ENCODE measurements at places on chromosomes 5 and 9.
A peak's percentile ranks its signal among the peaks of the same experiment; 100 is the strongest.

DNA sequence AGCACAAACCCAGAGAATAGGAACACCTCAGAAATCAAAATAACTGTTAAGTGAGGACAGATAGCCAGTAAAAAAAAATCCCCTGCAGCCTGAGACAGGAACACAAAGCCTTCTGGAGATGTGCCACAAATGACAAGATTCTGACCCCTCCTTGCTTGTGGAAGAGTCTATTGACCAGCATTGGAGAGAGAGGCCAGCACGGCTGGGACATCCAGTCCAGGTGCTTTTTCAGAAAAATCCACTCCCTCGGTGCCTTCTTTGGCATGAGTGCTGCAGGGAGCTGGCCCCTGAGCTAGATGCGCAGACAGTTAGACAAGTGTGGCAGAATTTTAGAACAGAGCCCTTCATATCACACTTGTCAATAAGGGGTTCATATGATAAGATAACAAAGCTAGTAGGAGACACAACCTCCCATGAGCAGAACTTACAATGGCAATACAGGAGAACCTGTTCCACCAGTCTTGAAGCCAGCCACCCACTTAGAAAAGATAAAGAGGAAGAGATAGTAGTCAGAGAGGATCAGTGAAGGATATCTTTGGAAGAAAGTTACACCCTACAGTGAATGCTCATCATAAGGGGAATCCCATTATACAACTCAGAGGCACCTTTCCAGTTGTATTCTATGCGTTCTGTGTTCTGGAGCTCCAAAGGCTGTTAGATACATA lies 298.4 kb downstream of the TLE1 start:
- DNase-seq, result peak; percentile 4

- no peak for DNase-seq
Measured at GRCh38 chr9:134103391-134103998, 32.4 kb upstream of the WDR5 start.

- no peak for DNase-seq
Measured at GRCh38 chr5:143243103-143243502, 160.4 kb downstream of the NR3C1 start.

- no peak for DNase-seq
Measured at GRCh38 chr5:168274406-168274805, 17.0 kb upstream of the WWC1 start.

DNA sequence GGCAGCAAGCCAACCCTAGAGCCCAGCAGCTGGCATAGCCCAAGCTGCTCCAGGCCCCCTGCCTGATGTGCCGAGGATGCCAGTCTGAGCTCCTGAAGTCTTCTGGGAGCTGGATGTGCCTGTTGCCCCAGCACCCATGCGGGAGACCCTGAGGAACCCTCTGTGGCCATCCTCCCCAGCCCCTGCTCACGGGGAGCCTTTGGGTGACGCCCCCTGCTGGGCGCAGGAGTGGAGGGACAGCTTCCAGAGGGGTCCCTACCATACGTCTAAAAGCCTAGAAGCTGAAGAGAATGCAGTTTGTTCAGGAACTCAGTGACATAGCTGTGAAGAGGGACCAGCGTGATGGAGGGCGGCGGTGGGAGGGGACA lies 33.1 kb upstream of the MVB12B start:
- DNase-seq, result no peak

DNA sequence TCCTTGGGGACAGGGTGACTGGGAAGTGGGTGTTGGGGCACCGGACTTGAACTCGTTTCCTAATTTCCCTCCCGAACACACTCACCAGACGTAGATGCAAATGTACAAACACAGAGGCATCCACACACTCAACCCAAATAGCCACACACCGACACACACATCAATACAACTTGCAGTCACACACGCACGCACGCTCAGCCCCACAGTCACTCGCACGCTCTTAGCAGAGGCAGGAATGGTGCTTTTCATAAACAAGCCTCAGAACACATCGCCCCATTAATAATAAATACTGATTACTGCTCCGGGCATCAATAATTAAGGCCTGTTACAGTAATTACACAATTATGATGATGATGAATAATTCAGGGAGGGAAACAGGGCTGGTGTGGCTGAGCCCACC lies 5.7 kb downstream of the BARHL1 start:
- no peak for DNase-seq

- no peak for DNase-seq
Measured at GRCh38 chr5:145619806-145620310, 215.3 kb downstream of the PRELID2 start.

DNA sequence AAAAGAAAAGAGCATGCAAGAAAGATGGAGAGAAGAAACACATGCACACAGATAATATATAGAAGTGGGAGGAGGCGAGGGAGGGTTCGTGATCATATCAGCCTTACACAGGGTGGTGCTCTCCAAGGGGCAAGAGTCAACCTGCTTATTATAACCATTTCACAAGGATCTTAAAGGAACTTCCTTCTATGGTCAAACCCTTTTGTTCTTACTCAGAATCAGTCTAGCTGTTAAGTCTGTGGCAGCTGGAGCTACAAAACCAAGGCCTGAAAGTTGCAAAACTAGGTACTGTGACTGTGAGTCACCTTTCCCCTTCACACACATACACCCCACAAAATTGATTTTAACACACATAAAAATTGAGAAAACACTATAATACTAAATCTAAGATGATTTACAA lies 18.5 kb upstream of the ERMP1 start:
- peak; percentile 82 for DNase-seq

DNA sequence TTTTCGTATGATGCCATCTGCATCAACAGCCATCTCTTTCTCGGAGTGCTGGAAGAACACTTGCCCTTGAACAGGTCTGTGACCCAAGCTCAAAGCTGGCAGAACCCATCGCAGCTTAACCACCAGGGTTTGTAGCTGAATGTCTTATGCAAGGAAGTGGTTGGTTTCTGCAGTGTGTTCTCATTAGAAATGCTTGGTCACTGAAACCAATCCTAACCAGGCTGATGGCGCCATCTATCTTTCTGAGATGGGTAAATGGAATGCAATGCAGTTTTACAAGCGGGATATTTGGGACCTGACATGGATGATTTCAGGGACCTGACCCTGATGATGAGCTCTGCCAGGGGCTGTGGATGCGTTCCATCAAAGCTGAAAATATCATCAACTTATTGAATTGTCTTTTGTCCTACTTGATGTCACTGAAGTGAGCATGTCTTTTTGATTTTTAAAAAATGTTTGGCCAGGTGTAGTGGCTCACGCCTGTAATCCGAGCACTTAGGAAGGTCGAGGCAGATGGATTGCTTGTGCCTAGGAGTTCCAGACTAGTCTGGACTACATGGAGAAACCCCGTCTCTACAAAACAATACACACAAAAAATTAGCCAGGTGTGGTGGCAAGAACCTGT lies 28.7 kb downstream of the DMRT3 start:
- DNase-seq, result peak; percentile 64

DNA sequence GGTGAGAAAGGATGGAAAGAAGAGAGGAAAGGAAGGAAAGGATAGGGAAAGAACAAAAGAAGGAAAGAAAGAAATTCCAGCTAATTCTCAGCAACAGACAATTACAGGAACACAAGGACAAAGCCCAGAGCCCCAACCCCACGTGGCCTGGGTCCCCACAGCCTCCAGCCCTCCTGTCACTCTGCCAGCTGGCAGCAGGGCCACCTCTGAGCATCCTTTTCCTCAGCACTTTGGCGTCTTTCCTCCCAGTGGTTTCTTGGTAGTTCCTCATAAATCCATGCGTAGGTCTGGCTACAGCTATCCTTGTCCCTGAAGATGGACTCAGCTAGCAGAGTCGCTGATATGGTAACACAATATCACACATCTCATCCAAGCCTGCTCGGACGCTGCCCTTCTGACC lies 28.3 kb downstream of the ADAMTS2 start:
- DNase-seq, result no peak

DNA sequence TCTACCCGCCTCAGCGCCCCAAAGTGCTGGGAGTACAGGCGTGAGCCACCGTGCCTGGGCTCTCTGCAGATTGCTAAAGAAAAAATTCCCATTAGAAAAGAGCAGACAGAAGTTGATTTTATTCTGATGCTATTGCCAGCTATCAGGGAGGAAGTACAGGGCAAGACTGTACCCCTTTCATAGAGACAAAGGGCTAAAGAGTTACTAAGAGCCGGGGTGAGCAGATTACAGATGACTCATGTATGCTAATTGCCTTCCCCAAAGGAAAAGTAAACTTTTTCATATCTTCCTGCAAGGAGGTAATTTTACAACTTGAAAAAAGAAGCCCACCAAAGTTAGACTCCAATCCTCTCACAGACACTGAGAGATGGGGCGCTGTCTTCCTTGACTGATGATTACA lies 42.3 kb upstream of the MCTP1 start:
- DNase-seq, result no peak

DNA sequence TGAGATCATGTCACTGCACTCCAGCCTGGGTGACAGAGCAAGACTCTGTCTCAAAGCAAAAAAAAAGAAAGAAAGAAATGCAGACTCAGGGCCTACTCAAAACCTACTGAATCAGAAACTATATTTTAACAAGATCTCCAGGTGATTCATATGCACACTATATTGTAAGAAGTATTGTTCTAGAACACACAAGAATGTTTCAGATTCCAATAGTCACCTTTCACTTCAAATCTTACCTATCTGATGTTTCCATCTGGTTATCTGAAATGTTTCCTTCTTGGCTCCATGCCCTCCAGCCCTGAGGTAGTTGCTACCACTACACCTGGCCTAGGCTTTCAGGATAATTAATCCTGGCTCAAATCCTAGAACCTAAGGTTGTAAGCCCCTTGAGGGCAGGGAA lies 36.8 kb upstream of the SNX2 start:
- no peak for DNase-seq

DNA sequence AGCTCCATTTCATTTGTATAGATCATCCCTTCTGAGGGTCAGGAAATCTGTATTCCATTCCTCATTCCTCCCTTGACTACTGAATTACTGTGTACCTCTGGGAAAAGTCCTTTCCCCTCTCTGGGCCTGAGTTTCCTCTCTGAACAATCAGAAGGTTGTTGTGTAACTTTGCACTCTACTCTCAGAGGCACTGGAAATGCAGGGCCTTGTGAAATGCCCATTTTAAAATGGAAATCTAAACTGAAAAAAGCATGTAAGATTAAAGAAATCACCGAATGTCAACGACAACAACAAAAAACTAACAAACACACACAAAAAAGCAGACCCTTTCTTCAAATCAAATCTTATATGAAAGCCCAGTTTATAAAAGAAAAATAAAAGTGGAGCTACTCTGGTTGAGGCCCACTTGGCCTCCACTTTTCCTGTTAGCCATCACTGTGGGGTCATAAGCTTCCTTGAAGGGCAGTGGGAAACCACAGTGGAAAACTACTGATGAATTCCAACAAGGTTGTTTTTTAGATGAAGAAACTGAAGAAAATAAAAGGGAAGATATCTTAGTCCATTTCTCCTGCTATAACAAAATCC lies 21.6 kb upstream of the GRPEL2 start:
- no peak for DNase-seq

DNA sequence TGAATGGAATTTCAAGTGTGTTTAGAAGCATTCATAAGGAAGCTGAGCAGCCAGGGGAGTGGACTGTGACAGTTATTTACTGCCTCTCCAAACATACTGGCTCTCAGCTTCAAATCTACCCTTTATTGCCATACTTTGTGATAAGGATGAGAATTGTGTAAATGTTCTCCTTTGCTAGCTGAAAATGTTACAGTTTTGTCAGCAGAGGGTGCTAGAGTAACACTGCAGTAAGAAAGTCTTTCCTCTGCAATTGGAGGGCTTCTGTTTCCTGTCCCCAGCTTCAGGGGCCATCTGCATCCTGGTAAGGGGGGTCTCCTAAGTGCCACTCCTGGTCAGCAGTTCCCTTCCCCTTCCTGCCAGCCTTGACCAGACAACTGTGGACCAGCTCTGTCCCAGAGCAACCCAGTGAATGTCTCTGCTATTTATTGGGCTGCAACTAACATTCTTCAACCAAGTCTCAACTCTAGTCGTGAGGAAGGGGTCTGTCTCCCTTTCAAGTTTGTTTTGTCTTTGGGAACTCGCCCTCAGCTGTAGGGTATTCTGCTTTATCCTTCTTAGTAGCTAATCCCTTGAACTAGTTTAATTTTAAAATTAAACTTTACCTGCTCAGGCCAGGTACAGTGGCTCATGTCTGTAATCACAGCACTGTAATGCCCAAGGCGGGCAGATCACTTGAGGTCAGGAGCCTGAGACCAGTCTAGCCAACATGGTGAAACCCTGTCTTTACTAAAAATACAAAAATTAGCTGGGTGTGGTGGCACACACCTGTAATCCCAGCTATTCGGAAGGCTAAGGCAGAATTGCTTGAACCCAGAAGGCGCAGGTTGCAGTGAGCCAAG lies 45.3 kb downstream of the RAPGEF6 start:
- peak; percentile 54 for DNase-seq

DNA sequence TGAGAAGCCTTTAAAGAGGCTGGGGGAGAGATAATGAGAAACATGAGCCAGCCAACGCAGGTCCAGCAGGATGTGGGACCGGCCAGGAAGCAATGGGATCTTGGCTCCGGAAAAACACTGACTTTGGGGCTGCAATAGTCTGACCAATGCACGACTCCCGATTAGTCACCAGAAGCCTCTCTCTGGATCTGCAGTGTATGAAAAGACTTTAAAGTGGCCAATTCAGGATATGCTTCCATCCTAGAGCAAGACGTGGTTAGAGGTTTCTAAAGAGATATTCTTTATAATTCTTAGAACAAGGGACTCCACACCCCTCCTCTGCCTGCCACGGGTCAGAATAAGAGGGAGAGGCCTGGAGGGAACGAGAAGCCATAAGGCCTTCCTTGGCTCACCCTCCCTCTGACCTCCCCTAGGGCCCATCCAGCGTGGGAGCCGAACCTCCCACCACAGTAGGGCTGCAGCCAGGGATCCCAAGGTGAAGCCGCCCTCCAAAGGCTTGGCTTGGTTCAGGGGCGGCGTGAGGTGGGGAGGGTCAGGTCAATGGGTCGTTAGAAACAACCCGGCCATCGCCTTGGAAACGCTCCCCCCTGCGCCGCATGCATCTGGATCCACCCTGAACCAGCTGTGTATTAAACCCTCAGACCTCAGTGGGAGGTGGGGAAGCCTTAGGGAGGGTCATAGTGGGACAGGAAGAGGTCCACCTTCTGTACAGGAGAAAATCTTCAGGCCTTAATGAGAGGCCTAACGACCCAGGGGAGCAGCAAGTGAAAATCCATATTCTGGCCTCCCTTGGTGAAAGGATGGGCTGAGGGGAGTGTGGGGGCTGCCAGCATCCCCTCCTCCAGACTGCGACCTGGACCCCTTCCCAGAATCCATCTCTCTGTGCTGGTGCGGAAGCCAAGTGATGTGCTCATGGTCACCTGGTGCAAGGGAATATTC lies 11.1 kb downstream of the FGF1 start:
- no peak for DNase-seq

GRCh38 chr5:107555425-107556090 lies 115.2 kb downstream of the EFNA5 start:
- no peak for DNase-seq

GRCh38 chr5:4876804-4877203 lies 263.3 kb upstream of the ADAMTS16 start:
- no peak for DNase-seq

- peak; percentile 3 for DNase-seq
Measured at GRCh38 chr9:84652496-84653120, 16.9 kb upstream of the NTRK2 start.
